ENCODE measurements at places on chromosomes 12 and 14. TPM values are rescaled to one million over a fixed set of nuclear protein-coding genes. Genes with fewer than 3 reads are reported as not detected.

Gene BCAT1
- 27.9 TPM for total RNA-seq

Gene YARS2
- total RNA-seq, result 33.0 TPM

Gene OTOGL
- not detected for total RNA-seq

Gene RAB2B
- total RNA-seq, result 21.2 TPM

Gene KRT82
- total RNA-seq, result not detected

DNA sequence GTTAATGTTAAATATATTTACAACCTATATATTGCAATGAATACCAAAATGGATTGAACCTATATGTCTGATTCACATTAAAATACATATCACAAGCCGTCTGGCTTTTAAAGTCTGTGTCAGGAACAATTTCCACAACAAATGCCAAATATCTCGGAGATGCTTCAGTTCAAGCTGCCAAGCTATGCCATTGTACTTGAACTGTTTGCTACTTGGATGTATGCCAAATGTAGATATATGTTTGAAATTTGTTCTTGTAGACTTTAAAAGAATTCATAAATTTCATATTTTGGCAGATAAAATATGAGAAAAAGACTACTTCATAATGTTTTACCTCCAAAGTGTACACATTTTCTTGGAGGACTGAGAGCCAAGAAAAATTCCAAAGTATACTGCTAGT lies 37.0 kb downstream of the WASHC3 start:
- DNase-seq, result no peak

DNA sequence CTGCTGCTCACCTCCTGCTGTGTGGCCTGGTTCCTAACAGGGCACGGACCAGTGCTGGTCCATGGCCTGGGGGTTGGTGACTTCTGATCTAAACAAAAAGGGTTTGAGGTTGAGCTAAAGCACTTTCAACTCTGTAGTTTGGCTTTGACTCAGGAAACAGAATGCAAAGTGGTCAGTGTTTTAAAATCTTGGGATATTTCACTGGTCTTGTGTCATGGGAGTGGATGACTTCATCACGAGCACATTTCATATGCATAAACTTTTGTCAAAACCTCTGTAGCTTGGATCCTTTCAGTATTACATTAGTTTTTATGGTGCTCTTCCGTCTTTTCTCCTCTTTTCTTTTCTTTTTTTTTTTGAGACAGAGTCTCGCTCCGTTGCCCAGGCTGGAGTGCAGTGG lies 25.6 kb downstream of the FAM161B start:
- no peak for DNase-seq

DNA sequence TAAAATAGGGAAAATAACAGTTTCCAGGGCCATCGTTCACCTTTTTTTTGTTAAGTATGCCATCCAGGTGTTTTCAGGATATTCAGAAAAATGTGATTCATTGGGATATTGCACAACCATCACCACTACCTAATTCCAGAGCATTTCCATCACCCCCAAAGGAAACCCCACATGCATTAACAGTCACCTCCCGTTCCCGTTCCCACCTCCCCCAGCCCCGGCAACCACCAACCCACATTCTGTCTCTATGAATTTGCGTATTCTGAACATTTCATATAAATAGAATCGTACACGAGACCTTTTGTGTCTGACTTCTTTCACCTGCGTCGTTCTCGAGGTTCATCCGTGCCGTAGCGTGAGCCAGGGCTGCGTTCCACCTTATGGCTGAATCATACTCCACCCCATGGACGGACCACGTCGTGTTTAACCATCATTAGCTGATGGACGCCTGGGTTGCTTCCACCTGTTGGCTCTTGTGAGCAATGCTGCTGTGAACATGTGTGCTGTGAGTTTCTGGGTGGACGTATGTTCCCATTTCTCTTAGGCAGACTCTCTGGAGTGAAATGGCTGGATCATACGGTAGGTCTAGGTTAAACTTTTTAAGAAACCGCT lies 51.0 kb upstream of the NCOR2 start:
- no peak for DNase-seq

GRCh38 chr12:20150835-20151422 lies 217.4 kb upstream of the PDE3A start:
- no peak for DNase-seq

All from activated CD4-positive, alpha-beta T cell treated with anti-CD3 and anti-CD28 coated beads for 36 hours (primary cell).